ENCODE measurements at places on chromosomes 2 and 18.

GRCh38 chr2:23467618-23468017, 82.6 kb downstream of the KLHL29 start:
- no peak for DNase-seq

DNA sequence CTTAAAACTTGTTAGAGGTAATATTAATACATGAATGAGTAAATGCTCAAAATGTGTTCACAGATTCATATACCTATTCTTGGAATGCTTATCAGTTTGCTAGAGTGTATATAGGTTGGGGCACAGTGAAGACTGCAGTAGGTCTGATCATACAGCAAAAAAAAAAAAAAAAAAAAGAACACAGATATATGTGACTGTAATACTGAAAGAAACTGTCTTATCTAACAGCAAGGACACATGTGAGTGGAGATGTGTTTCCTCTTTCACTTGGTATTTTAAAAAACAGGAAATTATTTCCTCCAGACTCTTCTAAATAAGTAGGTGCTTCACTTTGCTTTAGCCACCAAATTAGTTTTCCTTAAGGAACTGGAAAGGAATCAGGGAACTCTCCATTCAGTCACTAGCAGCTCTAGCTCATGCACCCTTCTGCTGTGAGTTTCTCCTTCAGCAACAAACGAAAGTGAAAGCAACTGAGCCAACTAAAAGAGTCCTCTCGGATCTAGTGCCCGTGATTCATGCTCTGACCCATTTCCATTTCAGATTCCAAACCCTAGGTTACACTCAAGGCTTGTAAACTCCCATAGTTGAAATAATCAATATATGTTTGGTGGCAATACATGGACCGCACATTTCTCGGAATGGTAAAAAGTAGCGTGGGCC, 98.5 kb downstream of the DSEL start:
- DNase-seq, result no peak

GRCh38 chr2:168136392-168136977, 110.9 kb downstream of the STK39 start:
- DNase-seq, result no peak

- peak; percentile 33 for DNase-seq
These were observed 125.3 kb upstream of the ZEB2 start for GRCh38 chr2:144645083-144645778.

DNA sequence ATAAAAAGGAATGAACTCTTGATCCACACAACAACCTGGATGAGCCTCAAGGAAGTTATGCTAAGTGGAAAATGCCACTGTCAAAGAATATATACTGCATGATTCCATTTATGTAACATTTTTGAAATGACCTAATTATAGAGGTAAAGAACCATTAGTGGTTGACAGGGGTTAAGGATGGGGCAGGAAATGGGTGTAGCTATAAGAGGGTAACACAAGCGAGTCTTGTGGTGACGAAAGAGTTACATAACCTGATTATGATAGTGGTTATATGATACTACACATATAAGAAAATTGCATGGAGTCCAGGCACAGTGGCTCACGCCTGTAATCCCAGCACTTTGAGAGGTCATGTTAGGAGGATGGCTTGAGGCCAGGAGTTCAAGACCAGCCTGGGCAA, 346.6 kb upstream of the PKDCC start:
- DNase-seq, result no peak

GRCh38 chr2:49687918-49688317, 533.6 kb upstream of the FSHR start:
- DNase-seq, result no peak

Measured in brain pericyte (primary cell).